Stimulated activated CD8-positive, alpha-beta memory T cell treated with anti-CD3 and anti-CD28 coated beads, Interleukin-2, amount 100 ng/mL, for 1 hour (primary cell): ENCODE measurements at places on chromosomes 16 and 17.

DNA sequence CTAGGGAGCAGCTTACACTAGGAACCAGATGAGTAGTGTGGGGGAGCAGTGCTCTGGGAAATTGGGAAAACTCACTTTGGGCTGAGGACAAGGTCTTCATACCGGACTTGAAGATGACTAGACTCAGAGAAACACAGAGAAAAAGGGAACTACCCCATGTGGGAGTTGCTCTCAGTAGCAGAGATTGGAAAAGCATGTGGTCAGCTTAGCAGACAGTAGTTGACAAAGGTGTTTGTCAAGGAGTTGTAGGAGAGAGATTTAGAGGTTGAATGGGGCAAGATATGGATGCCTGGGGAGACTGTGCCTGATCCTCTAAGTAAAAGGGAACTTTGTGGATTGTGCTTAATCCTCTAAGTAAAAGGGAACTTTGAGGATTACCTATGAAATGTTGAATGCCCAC, 194.5 kb upstream of the COX10 start:
- no peak for DNase-seq

DNA sequence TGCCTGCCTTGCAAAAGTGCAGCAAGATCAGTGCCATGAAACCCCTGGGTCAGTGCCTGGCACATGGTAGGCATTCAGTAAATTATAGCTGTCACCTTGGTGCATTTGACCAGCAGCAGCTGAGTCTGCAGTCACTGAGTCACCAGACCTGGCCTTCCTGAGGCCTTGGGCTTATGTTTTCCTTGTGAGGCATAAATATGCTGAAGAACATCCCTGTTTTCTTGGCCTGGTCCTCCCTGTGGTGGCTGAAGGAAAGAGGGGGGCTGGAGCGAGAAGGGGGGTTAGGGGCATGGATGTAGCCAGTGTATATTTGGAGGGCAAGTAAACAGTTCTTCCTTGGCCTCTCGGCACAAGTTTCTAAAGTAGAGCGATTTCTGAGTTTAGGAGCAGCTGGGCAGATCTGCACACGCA, 26.5 kb downstream of the EPN2 start:
- no peak for DNase-seq

GRCh38 chr16:68470461-68471150, 22.3 kb upstream of the SMPD3 start:
- no peak for DNase-seq

- no peak for DNase-seq
Measured at GRCh38 chr16:24975428-24975889, 39.7 kb downstream of the ARHGAP17 start.

GRCh38 chr17:75765981-75766380, 989 bp upstream of the GALK1 start:
- DNase-seq, result no peak

DNA sequence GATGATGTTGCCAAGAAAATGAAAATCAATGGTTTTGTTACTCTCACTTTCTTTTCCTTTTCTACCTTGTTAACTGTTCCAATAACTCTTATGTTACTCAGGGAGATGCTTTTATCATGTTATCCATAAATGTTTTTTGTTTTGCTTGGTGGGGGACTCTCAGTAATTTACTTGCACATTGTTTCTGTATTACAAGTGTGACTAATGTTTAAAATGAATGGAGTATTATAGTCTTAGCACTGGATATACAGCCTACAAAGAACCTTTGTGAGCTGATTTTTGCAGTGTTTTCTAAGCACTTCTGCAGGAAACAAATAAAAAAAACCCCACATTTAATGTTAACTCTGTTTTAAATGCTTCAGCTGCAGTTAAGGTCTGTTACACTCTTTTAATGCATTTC, 12.1 kb downstream of the VMP1 start:
- DNase-seq, result no peak

GRCh38 chr17:39096508-39097149, 54.8 kb downstream of the PLXDC1 start:
- no peak for DNase-seq

- DNase-seq, result no peak
Measured at GRCh38 chr17:63035271-63035670, 69.2 kb downstream of the TANC2 start.

- no peak for DNase-seq
Measured at GRCh38 chr17:14919631-14920213, 345.4 kb downstream of the PMP22 start.

- no peak for DNase-seq
Measured at GRCh38 chr17:83067071-83067717, 12.2 kb upstream of the METRNL start.

DNA sequence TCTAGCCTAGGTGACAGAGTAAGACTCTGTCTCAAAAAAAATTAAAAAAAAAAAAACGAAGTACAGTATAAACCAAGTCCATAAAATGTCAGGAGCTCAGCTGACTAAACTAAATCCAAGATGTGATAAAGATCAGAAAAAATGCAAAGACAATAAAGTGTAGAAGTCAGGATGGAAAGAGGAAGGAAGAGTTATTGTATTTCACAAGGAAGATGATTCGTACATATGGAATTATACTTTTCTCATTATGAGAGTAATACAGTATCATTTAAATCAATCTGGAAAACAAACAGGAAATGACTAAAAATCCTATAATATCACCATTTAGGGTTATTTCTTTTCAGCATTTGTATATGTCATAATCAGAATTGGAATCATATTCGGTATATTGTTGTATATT, 11.4 kb upstream of the APOH start:
- DNase-seq, result no peak

DNA sequence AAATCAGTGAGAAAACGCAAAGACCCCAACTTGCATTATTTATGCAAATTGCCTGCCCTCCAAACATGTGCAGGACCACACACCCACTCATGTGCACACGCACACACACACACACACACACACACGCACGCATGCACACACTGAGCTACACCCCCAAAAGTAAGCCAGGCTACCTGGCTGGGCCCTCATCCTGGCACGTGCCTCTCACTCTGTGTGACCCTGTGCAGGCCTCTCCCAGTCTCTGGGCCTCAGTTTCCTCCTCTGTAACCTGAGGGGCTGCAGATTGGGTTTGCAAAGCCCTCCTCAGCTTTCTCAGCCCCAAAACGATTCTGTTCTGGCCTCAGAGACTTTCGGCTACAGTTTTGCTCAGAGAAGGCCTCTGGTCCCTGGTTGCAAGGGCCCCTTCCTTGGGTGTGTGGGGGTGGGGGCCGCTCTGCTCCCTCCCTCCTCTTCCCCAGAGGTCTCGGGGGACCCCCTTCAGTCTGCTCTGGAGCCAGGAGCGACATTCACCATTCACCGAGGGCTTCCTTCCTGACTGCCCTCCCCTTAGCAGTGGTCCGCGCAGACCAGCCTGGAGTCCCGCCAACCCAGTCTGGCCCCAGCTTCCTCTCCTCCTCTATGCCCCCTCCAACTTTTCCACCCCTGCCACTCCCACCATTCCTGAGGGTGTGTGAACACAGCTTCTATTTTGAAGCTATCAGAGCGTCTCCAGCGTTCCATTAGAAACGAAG, 5.4 kb upstream of the PIK3R6 start:
- DNase-seq, result no peak
